Pancreas (tissue), 10 donors: ENCODE measurements at places on chromosomes 6 and 20.

DNA sequence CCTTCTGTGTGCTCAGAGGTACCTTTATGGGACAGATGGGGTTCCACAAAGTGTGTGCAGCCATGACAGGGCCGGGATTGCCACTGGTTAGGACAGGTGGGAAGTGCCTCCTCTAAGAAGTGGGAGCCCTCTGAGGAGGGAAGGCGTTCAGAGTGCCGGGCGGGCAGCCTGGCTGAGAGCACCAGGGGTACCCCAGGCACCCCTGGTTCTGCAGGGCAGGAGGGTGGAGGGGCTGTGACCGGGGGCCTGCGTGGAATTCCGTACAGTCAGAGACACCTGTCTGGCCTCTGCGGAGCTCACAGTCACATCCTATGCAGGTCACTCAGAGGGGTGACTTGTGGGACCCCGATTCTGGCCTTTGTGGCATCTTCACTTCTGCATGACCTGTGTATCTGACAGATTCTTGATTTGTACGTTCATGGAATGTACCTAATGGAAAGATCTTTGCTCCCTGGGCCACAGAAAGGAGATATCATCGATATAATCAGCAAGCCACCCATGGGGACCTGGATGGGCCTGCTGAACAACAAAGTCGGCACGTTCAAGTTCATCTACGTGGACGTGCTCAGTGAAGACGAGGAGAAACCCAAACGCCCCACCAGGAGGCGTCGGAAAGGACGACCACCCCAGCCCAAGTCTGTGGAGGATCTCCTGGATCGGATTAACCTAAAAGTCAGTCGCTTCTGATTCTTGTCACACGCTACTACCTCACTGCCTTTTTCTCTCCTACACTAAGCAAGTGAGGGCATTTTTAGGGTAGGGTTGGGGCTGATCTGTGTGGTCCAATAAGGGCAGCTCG is 190.9 kb downstream of the SASH1 start:
- no peak for DNase-seq

DNA sequence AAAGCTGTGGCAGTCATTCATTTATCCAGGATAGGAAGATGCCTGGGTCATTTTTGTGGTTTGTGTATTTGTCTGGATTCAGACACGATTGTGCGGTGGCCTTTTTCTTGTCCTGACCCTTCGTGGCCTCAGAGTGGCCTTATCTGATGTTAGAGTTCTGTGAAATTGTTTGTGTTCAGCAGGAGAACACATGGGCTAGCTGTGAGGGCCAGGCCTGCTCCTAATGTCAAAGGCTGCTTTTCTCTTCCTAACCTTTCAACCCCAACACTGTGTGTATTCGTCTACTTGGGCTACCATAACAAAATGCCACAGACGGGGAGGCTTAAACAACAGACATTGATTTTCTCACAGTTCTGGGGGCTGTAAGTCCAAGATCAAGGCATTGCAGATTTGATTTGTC is 321.8 kb downstream of the CD83 start:
- DNase-seq = no peak

GRCh38 chr20:14333721-14334120 is 3.7 kb downstream of the FLRT3 start:
- DNase-seq = no peak

DNA sequence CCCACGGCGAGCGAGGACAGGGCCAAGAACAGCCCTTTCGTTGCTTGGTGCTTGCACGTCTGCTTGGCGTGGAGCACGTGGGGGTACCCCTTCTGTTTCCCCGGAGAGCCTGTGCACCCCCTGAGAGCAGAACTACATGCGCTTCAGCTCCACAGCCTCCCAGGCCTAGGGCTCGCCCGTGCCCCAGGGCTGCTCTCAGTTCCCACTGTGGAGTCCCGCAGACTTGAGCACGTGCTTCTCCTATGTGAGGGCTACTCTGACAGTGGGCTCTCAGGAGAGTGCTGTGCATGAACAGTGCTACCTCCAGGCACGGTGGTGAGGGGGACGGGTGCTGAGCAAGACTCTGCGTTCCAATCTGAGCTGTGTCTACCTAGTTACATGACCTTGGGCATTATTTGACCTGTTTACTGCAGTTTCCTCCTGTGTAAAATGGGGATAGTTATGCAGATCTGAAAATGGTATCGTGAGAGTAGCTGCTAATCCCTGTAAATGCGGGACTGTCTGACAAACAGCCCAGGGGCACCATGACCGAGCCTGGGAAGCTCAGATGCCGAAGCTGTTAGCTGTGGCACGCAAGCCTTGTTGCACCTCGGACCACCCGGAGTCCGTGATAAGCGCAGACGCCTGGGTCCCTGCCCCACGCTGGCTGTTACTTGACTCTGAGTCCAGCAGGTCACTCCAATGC is 82.4 kb downstream of the IRF4 start:
- DNase-seq = no peak

- no peak for DNase-seq
These were observed 10.2 kb downstream of the UNC5CL start for GRCh38 chr6:41028561-41029412.

GRCh38 chr6:125904871-125905270 is 51.7 kb upstream of the HINT3 start:
- no peak for DNase-seq

DNA sequence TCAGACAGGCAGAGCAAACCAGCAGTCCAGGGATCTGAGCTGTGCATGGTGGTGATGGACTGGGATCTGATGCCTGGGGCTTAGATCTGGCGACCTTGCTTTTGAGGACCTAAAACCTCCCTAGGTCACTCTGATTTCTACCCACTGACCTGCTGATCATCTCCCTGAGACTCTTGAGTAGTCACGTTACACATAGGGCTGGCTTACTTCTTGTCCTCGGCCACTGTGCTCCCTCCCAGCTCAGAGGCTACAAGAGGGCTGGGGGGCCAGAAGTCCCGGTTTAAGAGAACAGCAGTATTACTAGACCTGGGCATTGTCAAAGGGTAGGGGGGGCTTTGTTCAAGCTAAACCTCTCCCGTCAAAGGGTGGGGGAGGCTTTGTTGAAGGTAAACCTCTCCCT is 5.5 kb downstream of the DYNLT1 start:
- no peak for DNase-seq

GRCh38 chr6:18161431-18161830 is 6.2 kb downstream of the KDM1B start:
- DNase-seq = no peak

DNA sequence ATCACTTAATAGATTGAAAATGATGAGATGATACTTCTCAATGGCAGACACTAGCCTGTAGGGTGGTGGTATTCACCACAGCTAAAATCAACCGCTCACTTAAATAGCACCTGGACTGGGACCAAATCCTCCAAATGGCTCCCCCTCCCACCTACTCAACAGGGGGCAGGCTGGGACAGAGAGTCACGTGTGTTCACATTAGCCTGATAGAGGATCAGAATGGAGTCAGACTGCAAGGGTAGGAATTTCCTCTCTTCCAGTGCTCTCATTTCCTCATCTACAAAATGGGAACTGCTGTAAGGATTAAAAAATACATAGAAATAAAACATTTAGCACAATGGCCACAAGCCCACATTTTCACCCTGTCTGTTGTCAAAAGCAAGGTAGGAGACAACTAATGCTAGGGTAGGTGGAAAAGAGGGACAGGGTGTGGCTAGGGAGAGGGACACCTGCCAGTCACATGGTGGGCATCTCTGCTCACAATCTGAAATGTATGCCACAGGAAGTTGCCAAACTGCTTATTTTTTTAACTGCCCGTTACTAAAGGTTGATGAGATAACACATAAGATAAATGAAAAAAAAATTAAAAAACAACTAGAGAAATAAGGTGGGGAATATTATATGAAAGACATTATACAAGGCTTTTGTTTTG is 55.3 kb downstream of the BACH2 start:
- no peak for DNase-seq

DNA sequence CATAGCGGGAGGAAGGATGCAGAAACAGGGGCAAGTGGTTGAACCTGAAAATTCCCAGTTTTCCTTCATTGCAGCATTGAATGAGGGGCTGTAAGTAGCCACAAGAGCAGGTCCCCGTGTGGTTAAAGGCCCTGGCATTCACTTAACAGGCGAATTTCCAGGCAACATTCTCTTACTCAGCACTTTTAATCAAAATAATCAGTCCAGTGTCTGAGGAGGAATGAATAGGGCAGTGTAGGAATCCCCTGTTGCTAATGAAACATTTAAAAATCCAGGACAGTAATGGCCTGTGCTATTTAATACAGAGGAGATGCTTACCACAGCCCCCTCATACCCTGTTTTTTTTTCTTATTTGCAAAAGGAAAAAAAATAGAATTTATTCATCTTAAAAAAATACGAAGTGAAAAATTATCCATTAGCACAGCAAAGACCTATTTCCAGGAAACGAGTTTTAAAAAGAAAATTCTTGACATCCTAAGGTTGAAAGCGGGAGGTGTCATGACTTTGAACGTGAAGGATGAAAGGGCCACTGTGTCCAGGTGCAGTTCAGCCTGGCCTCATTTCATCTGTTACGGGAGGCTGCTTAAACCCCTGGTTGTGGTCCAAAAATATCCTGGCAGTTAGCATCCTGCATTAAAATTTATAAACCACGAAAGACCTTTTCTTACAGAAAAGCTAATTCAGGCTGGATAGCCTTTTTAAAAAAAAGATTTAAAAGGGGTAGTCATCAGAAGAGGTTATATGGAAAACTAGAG is 20.2 kb downstream of the MYLK4 start:
- no peak for DNase-seq

- peak; percentile 8 for DNase-seq
These were observed 71.2 kb downstream of the RAMACL start for GRCh38 chr6:166515072-166515810.

DNA sequence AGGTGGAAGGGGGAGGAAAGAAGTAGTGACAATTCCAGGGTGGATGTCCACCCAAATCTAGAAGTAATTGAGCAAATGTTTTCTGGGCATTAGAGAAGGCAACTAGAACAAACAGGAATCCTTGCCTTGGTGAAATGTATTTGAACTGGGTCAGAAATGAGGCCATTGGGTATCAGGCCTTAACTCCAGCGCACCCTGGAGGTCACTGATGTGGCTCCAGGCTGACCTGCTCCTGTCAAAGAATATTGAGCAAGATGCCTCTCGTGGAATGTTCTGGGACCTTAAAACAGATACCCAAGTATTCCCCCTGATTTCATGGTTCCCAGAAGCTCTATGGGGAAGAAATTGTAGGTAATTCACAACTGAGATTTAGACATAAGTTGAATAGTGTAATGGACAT is 6.9 kb downstream of the HLA-DPB1 start:
- no peak for DNase-seq
